ENCODE measurements at places on chromosomes 6 and 20. TPM values are rescaled to one million over a fixed set of nuclear protein-coding genes. Genes with fewer than 3 reads are reported as not detected.
A peak's percentile ranks its signal among the peaks of the same experiment; 100 is the strongest.

DNA sequence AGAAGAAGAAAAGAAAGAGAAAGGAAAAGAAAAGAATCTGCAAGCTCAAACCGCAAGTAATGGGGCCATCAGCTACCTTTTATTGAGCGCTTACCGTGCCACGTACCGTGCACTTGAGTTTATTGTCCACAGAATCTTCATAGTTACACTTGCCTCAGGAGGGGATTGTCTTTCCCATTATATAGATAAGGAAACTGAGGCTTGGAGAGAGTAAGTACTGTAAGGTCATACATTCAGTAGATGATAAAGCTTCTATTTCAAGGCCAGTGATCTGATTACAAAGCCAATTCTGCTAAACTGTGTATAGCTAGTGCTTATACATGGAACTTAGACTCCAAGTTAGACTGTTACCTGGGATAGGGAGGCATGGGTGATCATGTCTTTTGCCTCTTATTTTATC, 110.4 kb upstream of the IYD start:
- no peaks in the 10 kb centered on the region for H3K27me3 ChIP-seq
- no peaks in the 10 kb centered on the region for H3K36me3 ChIP-seq
- no peak overlapping the region for H3K27ac ChIP-seq
- no peak for DNase-seq
- no peak overlapping the region for H3K4me3 ChIP-seq

- no peak overlapping the region for H3K27ac ChIP-seq
- H3K36me3 ChIP-seq, result no peaks in the 10 kb centered on the region
- no peak overlapping the region for H3K4me3 ChIP-seq
- DNase-seq, result no peak
- H3K4me1 ChIP-seq, result no peaks in the 10 kb centered on the region
These were observed 85.9 kb upstream of the HMGCLL1 start for GRCh38 chr6:55664591-55665587.

The SIRPB2 gene
- 29.9 TPM for total RNA-seq

The COL21A1 gene
- total RNA-seq, result 6.6 TPM

DNA sequence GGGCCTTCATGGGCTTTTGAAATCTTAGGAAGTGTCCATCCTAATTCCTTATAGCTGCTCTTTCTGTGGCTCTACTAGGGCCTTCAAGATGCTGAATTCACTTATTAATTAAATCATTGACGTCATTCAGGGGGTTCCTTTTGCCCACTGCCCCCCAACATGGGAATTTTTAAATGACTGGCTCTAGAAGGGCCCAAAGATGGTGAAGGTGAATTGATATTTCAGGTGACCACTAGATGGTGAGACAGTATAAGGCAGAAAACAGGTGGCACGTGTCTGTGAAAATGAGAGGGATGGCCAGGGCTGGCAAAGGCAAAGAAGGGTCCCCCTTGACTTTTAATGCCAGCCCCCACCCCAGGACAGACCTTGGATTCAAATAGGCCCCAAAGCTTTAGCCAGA, 11.8 kb downstream of the GNAS start:
- no peaks in the 10 kb centered on the region for H3K36me3 ChIP-seq
- H3K4me3 ChIP-seq, result no peak overlapping the region
- H3K27ac ChIP-seq, result no peak overlapping the region

The NKAIN2 gene
- not detected for total RNA-seq

- no peaks in the 10 kb centered on the region for H3K27me3 ChIP-seq
- no peak for DNase-seq
- H3K4me3 ChIP-seq, result no peak overlapping the region
These were observed 11.2 kb upstream of the MMP24 start for GRCh38 chr20:35215066-35215956.

GRCh38 chr20:59318803-59319202, 18.4 kb downstream of the EDN3 start:
- no peak overlapping the region for H3K4me3 ChIP-seq
- H3K27me3 ChIP-seq, result no peaks in the 10 kb centered on the region
- H3K27ac ChIP-seq, result no peak overlapping the region
- no peaks in the 10 kb centered on the region for H3K36me3 ChIP-seq

GRCh38 chr6:25178336-25179035, 100.7 kb upstream of the CARMIL1 start:
- peaks cover 30% of the 10 kb centered on the region for H3K4me1 ChIP-seq
- H3K36me3 ChIP-seq, result no peaks in the 10 kb centered on the region
- DNase-seq, result no peak
- no peak overlapping the region for H3K4me3 ChIP-seq
- peak overlapping the region; percentile 84 for H3K27ac ChIP-seq
- H3K27me3 ChIP-seq, result no peaks in the 10 kb centered on the region

- no peak overlapping the region for H3K4me3 ChIP-seq
- H3K27ac ChIP-seq, result no peak overlapping the region
- H3K4me1 ChIP-seq, result no peaks in the 10 kb centered on the region
- no peak for DNase-seq
These were observed 23.5 kb downstream of the COL20A1 start for GRCh38 chr20:63316502-63316921.

- no peaks in the 10 kb centered on the region for H3K27me3 ChIP-seq
- no peaks in the 10 kb centered on the region for H3K36me3 ChIP-seq
- no peak overlapping the region for H3K4me3 ChIP-seq
- DNase-seq, result no peak
- H3K4me1 ChIP-seq, result no peaks in the 10 kb centered on the region
These were observed 151.3 kb upstream of the GGTLC1 start for GRCh38 chr20:24139846-24140245.

The FAM217A gene
- total RNA-seq, result not detected

The PDE10A gene
- 3.8 TPM for total RNA-seq

DNA sequence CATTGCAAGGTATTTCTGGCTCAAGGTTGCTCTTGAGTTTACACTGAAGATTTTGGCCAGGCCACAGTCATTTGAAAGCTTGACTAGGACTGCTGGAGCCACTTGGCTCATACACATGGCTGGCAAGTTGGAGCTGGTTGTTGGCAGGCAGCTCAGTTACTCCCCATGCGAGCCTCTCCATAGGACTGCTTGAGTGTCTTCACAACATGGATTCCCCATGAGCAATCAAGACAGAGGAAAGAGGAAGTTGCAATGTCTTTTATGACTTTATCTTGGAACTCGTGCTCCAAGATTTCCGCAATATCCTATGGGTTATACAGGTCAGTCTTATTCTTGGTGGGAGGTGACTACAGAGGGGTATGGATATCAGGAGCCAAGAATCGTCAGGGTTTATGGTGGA, 1.4 kb upstream of the MANBAL start:
- peaks cover 12% of the 10 kb centered on the region for H3K36me3 ChIP-seq
- no peak for DNase-seq
- peak overlapping the region; percentile 94 for H3K27ac ChIP-seq
- peaks cover 37% of the 10 kb centered on the region for H3K4me1 ChIP-seq
- no peaks in the 10 kb centered on the region for H3K27me3 ChIP-seq
- H3K4me3 ChIP-seq, result no peak overlapping the region

- no peak overlapping the region for H3K27ac ChIP-seq
- no peaks in the 10 kb centered on the region for H3K36me3 ChIP-seq
- no peaks in the 10 kb centered on the region for H3K27me3 ChIP-seq
These were observed 446.8 kb downstream of the PTPRT start for GRCh38 chr20:42742926-42743325.

DNA sequence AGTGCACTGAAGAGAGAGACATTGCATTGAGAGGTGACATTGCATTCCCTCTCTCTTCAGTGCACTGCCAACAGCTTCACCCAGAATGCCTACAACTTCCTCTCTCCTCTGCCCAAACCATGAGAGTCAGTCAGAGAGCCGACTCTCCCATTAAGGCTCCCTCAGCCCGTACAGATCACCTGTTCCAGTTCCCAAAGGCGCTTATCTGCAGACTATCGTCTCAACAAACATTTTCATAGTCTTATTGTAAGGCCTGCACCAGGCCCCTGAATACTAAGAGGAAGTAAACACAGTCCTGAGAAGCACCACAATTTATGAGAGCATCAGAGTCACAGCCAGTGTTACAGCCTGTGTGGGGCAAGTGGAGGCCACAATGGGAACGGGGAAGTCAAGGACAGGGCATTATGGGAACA, 53.7 kb downstream of the GFOD1 start:
- H3K36me3 ChIP-seq, result no peaks in the 10 kb centered on the region
- H3K4me3 ChIP-seq, result no peak overlapping the region
- H3K27ac ChIP-seq, result peak overlapping the region; percentile 68
- peaks cover 67% of the 10 kb centered on the region for H3K4me1 ChIP-seq

DNA sequence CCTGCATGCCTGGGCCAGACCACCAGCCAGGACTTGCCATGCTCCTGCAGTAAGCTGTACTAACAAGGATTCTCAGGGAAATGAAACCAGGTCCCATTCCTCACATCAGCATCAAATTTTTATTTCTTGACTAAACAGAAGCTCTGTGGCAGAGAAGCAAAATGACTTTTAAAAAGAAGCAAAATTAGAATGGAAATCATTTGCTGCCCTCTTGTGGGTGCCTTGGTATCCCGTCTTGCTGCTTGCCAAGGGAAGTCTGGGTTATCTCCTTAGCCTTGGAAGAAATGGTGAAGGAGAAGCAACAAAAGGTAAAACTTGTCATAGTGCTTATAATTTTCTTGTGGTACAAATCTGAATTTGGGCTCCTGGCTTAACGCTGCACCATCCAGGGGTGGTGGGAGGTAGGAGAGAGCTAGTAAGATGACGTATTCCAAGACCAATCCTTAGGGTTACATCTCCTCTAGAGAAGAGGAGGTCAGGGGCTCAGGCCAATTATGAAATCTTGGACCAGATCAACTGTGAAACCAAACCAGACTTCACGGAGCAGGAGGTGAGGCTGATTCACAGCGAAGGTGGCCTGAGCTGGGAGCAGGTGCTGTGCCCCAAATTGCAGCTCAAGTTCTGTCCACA, 107.5 kb downstream of the FAXC start:
- no peaks in the 10 kb centered on the region for H3K4me1 ChIP-seq
- DNase-seq, result no peak
- H3K27me3 ChIP-seq, result no peaks in the 10 kb centered on the region
- H3K27ac ChIP-seq, result no peak overlapping the region

The DNMT3B gene
- total RNA-seq, result 1.6 TPM

DNA sequence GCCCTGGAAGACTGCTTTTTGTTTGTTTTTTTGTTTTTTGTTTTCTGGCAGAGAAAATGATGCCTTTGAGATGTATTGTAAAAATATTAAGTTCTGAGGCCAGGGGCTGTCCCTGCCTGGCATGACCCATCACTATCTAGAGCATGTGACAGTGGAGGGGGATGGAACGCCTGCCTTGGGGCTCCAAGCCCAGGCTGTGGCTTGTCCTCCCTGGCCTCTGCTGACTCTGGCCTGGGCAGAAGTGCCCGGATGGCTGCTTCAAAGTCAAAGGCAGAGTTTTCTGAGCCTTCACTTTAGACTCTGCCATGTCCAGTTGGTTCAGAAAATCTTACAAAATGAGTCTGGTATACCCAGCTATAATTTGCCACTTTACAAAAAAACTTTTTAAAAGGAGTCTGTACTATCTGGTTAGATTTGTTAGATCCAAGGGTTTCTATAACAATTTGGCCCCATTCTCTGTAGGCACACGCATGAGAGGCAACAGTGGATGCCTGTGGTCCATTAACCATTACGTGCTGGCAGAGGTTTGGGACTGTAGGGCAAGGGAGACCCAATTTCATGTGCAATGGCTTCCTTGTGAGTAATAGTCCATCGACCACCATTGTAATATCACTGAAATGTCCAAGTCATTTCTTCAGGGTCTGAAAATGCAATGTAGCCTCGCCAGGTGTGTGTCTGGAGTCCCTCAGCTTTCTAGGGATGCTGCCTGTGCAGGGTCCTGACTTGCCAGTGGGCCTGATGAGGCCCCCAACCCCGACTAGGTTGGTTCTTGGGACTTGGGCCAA, 8.3 kb downstream of the PPP1R3G start:
- H3K27me3 ChIP-seq, result peaks cover 16% of the 10 kb centered on the region
- DNase-seq, result no peak
- H3K4me1 ChIP-seq, result no peaks in the 10 kb centered on the region

DNA sequence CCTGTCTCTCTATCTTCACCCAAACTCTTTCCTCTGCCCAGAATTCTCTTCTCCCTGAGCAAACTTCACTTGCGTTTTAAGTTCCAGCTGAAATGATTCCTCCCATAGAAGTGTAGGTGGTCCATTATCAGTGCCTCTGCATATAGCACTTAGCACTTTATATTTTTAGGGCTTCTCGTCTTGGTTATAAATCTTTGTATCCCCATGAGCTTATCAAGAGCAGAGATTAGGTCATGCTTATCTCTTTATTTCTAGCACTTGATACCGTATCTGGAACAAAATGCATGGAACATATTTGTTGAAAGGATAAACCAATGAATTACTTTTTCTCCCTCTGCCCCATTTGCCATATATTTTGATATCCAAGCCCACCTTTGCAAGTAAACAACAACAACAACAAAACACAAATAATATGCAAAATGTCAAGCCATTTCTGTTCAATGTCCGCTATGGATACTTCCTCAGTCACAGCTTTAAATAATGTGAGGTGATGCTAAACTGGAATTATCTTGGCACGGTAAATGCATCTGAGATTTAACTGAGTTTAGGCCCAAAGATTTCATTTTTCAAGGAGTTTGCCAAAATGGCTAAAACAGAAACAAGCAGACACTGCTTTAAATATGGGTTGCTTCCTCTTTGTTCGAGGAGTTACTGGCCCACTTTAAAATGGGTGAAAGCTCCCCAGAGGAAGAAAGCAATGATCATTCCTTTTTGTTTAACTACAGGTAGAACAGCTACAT, 106.2 kb upstream of the STMND1 start:
- no peak for DNase-seq
- no peak overlapping the region for H3K4me3 ChIP-seq
- no peaks in the 10 kb centered on the region for H3K27me3 ChIP-seq
- no peak overlapping the region for H3K27ac ChIP-seq

DNA sequence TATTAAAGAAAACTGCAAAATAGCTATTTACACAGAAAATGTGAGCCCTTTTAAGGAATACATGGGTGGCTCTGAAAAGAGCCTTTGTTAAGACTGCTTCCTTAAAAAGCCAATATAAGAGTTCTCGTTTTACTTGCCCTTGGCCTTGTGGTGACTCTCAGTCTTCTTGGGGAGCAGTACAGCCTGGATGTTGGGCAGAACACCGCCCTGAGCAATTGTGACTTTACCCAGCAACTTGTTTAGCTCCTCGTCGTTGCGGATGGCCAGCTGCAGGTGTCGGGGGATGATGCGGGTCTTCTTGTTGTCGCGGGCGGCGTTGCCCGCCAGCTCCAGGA, 111.5 kb downstream of the HFE start:
- H3K27me3 ChIP-seq, result no peaks in the 10 kb centered on the region
- H3K4me1 ChIP-seq, result peaks cover 57% of the 10 kb centered on the region
- H3K27ac ChIP-seq, result peak overlapping the region; percentile 96
- H3K4me3 ChIP-seq, result peak overlapping the region; percentile 53
- DNase-seq, result no peak

The ARFGEF3 gene
- total RNA-seq, result 16.9 TPM
